ENCODE measurements at places on chromosomes 6 and 20.

DNA sequence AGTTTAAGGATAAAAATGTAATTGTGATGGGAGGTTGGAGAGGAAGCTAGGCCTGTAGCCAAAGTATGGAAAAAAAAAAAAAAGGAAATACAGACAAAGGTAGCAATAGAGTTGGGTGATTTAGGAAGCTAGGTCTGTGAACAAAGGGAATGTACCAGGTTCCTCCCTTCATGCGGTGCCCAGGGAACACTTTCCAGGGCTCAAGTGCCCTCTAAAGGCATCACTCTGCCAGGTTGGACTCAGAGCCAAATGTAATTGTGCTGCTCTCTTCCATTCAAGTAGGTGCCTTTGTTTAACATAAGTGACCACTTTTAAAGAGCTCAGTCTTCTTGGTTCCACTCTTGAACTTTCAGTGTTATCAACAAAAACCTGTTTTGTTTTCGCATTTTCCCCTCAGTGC, 159.7 kb upstream of the AHI1 start:
- DNase-seq: no peak

DNA sequence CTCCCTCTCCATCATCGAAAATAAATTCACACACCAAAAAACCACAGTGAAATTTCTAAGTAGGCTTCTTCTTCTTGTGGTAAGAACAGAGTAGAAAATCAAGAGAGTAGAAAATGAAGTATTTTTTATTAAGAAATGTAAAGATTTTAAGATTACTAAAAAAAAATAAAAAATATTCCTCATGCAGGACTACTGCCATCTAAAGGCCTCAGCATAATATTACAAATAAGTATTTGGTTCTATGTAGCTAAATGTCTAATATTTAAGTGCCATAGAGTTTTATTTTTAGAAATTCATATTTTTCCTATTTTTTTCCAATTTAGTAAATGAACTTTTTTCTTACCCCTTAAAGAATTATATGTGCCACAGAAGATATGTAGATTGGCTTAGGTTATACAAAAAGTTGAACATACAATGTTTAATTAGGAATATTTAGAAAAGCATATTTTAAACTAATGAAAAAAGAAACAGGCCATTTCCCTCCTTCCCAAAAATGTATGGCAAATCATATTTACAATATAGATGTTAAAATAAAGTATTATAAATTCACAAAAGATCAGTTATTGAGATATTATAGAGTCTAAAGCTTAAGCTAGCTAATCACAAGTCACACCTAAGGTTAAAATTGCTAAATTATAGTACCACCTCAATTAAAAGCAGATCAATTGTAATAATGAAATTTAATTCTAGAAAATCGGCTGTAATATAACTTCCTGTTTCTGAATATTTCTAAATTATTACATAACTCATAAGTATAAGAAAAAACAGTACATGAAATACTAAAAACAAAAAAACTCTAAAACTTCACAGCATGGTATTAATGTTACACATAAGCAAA, 3.5 kb upstream of the NT5DC1 start:
- DNase-seq: no peak

- DNase-seq: no peak
Observed at GRCh38 chr20:38673261-38673660, 51.0 kb upstream of the SLC32A1 start.

DNA sequence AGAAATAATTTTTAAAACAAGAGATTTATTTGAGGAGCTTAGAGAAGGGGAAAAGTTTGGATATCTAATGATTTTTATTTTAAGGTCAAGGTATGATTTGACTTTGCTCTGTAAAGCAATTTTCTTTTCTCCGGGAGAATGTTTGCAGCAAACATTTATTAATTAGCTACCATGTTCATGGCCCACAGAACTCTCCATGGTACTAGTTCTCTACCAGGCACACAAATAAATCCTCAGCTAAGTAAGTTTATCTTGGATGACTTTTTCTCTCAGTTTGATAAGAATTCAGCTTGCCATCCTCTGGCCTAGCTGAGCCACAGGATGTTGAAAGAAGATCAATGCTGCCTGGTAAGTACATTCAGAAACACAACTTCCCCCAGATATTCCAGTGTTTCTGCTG, 94.3 kb downstream of the PHACTR3 start:
- DNase-seq: no peak

- no peak for DNase-seq
Observed at GRCh38 chr20:51148941-51149340, 126.0 kb upstream of the KCNG1 start.

DNA sequence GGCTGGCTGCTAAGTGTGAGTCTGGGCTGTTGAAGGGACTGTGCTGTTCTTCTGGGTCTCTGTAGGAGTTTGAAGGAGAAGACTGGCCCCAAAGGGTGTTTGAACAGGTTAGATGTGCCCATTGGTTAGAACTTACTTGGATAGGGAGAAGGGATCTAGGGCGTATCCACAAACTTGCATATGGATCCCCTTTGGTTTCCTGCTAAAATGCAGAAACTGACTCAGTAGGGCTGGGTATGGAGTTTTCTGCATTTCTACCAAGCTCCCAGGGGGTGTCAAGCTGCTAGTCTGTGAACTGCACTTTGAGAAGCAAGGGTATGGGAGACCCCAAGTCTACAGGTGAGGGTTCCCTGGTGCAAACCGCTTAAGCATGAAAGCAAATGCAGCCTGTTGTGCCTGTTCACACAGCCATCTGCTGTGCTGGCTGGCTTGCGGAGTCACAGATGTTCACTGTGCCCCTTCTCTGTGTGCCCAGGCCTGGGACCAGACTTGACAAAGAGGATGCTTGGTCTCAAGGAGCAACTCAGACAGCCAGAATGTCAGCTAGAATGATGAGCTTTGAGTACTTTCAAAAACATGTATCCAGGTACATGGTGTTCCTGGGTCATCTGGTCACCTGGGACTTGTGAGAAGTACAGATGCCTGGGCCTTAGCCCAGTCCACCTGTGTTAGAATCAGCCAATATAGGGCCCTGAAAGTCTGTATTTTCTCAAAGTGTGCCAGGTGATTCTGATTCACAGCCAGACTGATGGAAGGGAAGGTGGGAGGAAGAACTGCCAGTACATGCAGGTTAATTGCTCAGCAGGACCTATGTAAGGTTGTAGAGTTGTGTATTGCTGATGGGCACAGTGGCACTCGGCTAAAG, 7.4 kb downstream of the PPP1R16B start:
- no peak for DNase-seq

DNA sequence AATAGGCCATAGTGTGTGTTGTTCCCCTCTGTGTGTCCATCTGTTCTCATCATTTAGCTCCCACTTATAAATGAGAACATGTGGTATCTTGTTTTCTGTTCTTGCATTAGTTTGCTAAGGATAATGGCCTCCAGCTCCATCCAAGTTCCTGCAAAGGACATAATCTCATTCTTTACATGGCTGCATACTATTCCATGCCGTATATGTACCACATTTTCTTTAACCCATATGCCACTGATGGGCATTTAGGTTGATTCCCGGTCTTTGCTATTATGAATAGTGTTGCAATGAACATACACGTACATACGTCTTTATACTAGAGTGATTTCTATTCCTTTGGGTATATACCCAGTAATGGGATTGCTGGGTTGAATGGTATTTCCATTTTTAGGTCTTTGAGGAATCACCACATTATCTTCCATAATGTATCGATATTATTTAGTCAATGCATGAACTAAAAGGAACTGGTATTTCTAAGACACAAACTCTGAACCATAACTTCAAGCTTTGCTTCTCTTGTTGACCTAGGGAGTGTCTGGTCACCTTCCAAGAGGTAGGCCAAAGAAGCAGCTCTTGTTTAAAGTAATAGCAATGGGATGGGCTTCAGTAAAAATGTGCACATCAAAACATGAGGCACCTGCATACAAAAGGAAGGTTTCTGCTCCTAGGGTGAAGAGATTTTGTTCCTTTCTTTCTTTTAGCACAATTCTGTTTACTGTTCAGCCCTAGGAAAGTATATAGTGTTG, 343.0 kb upstream of the ARID1B start:
- no peak for DNase-seq

- DNase-seq: no peak
Observed at GRCh38 chr20:46031014-46031569, 2.1 kb downstream of the SLC12A5 start.

GRCh38 chr6:138227316-138227781, 9.1 kb upstream of the PBOV1 start:
- DNase-seq: no peak

- DNase-seq: no peak
Observed at GRCh38 chr6:111469543-111469942, 13.5 kb downstream of the REV3L start.

DNA sequence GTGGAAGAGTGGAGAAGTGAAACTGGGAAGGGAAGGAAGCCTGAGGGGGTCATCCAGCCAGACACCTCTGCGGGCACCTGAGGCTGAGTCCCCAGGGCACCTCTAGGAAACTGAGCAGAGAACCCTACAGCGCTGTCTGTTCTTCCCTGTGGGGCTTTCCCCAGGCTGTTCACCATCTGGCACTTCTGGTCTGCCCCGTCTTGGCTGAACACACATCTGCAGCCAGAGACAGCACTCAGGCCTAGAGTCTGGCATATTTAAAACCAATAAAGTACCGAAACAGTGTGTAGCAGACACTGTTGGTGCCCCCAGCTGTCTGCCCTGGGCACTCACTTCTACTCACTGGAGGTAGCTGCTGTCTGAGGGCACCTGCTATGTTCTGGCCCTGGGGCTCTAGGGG, 9.4 kb upstream of the ARFGEF2 start:
- DNase-seq: no peak

GRCh38 chr6:33632558-33633039, 11.5 kb downstream of the ITPR3 start:
- DNase-seq: peak; percentile 23

DNA sequence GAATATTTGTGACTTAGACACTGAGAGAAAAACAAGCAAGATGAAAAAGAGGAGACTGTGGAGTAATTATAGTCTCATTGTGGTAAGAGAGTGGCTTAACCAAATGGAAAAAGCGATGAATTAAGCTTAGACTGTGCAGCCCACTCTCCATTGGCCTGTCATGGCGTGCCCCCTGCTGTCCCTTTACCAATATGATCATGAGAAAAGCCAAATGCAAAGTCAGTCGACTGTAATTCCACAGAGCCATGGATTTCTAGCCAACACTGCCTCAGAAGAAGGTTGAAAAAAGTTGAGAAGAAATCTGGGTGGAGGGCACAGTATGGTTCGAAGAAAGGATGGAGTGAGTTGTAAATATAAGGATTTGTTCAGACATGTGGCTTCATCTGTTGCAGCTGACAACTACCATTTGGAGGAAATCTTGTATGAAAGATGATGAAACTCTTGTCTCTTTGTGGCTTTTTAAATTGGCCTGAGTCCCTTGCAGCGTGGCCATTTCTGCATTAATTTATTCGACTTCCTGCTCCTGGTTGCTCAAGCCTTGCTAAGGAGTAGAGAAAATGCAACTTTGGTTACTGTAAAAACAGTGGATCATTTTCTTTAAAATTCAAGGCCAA, 251.4 kb downstream of the DOK5 start:
- DNase-seq: no peak

GRCh38 chr20:25203871-25204320, 8.4 kb downstream of the ENTPD6 start:
- no peak for DNase-seq

DNA sequence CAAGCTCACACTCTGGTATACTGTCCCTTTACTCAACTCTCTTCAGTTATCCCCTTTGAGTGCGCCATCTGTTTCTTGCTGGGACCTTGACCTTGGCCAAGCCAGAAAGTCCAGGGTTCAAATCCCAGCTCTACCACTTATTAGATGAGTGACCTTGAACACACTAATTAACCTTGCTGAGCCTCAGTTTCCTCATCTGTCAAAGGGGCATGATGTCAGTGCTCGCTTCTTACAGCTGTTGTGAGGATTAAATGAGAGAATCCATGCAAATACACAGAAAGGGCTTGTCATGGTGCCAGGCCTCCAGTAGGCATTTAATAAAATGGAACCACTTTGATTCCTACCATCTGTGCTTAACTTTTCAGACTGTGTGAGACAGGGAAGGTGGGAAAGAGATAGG, 34.3 kb downstream of the C6orf132 start:
- DNase-seq: no peak

- no peak for DNase-seq
Observed at GRCh38 chr6:133275213-133275612, 34.1 kb downstream of the EYA4 start.

GRCh38 chr6:166745801-166746668, 119.0 kb upstream of the RPS6KA2 start:
- no peak for DNase-seq

DNA sequence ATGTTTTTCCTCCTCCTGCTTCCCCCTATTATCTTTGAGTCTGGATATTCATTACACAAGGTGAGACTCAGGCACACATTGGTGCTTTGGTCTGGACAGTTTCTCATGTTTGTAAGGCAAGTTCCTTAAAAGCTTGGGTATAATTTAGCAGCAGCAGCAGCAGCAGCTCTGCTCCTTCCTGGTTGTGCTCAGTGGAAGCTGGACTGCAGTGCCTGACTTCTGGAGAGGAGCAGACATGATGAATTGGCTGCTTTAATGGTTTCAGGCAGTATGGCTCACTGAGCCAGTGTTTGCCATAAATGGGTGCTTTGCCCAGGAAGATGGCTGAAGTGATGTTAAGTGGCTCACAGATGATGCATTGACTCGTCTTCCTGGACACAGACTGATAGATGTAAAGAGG, 32.4 kb downstream of the SLC9A8 start:
- DNase-seq: no peak

DNA sequence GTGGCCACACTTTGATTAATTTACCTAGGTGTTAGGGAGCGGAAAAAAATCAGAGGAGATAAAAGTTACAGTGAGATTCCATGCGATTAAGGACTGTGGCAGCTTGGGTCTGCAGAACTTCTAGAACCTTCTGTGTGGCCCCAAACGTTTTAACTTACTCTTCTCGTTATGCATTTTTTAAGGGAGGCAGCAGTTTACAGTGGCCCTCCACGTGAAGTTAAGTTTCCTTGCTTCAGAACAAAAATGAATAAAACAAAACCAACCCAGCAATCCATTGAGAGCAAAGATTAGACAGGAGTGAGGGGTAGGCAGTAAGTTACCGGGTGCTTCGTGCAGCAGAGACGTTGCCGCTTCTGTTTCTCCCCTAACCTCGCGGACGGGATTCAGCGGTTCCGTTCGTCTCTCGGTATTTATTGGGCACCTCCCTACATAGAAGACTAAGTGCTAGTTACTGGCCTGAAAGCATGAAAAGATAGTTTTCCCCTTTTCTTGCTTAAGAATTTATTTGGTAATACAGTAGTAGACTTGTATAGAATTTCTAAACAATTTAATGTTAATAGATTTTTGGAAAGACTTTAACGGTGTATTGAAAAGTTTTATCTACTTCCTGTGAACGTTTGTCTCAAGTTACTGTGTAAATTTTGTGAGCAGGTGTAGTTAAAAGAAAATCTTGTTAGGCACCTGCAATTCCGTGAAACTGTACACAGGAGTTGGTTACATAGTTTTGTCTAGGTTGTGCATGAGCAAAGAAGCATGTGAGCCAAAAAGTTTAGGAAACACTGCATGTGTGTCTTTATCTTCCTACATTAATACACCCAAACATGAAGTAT, 1.1 kb downstream of the BAG2 start:
- no peak for DNase-seq

- no peak for DNase-seq
Observed at GRCh38 chr20:5991623-5992441, 41.4 kb downstream of the MCM8 start.

All from stimulated activated CD8-positive, alpha-beta memory T cell treated with anti-CD3 and anti-CD28 coated beads, Interleukin-15, amount 100 ng/mL, for 4 hours (primary cell).